GOT3 (cell line): ENCODE measurements at places on chromosomes 3 and 15.

- DNase-seq = no peak
These were observed 249.5 kb upstream of the IGF1R start for GRCh38 chr15:98398886-98399285.

DNA sequence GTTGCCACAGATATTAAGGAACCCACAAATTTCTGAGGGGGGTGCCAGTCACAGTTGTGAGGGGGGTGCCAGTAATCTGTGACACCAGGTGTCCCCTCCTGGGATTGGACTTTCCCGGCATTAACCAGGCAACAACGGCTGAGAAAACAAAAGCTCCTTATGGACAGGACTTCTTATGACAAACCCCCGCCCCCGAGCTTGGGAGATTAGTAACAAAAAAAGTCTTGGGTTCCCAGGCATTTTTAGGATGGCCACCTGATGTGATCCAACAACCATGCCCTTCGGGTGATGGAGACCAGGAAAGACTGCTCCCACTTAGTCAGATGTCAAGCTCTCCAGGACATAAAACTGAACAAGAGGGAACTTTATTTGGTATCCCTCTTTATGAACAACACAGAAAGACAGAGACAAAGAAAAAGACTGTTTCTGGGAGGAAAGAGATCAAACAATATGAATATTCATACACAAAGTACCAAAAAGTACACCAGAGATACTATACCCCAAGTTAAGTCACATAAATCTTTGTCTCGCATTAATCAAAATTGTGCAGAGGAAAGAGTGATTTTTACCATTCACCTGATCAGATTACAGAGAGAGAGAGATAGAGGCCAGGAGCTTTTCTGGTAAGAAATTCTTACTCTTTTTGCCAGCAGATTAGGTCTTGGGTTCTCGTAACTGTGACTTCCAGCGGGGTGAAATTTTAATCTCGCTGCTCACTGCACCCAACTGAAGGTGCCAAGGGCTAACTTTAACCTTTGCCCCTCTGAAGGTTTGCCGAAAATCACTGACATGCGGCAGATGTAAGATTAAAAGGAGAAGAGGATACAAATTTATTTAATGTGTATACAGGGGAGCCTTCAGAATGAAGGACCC lies 61.6 kb downstream of the OSTN start:
- no peak for DNase-seq

GRCh38 chr3:33331414-33331813 lies 54.2 kb downstream of the FBXL2 start:
- DNase-seq = no peak

- DNase-seq = no peak
These were observed 72.3 kb downstream of the ITGB5 start for GRCh38 chr3:124814620-124815421.

GRCh38 chr3:138796761-138797160 lies 38.0 kb downstream of the PIK3CB start:
- DNase-seq = no peak

GRCh38 chr3:132543011-132543739 lies 53.9 kb upstream of the ACKR4 start:
- DNase-seq = no peak

- DNase-seq = no peak
These were observed 224.9 kb upstream of the COL8A1 start for GRCh38 chr3:99413504-99413903.

- no peak for DNase-seq
These were observed 139.8 kb downstream of the OPA1 start for GRCh38 chr3:193732827-193733226.

GRCh38 chr15:38084289-38084688 lies 149.8 kb downstream of the TMCO5A start:
- DNase-seq = no peak

- no peak for DNase-seq
These were observed 189.7 kb downstream of the PDZRN3 start for GRCh38 chr3:73435055-73435454.

- no peak for DNase-seq
These were observed 36.2 kb downstream of the NGLY1 start for GRCh38 chr3:25747033-25747432.

- DNase-seq = no peak
These were observed 3.4 kb downstream of the IL20RB start for GRCh38 chr3:136960838-136961836.

- no peak for DNase-seq
These were observed 87.3 kb upstream of the OXTR start for GRCh38 chr3:8856721-8857120.

- DNase-seq = no peak
These were observed 61.7 kb upstream of the FGF7 start for GRCh38 chr15:49361370-49361769.

- DNase-seq = no peak
These were observed 49.6 kb upstream of the ICE2 start for GRCh38 chr15:60528530-60528929.

DNA sequence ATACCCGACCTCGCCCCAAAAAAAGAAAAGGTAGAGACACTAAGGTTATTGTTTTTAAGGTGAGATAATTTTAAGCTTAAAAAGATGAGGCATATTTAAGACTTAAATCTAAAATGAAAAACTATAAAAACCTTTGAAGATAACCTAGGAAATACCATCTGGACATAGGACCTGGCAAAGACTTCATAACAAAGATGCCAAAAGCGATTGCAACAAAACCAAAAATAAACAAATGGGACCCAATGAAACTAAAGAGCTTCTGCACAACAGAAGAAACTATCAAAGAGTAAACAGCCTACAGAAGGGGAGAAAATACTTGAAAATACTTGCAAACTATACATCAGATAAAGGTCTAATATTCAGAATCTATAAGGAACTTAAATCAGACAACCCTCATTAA lies 80.9 kb downstream of the TMCC1 start:
- no peak for DNase-seq

DNA sequence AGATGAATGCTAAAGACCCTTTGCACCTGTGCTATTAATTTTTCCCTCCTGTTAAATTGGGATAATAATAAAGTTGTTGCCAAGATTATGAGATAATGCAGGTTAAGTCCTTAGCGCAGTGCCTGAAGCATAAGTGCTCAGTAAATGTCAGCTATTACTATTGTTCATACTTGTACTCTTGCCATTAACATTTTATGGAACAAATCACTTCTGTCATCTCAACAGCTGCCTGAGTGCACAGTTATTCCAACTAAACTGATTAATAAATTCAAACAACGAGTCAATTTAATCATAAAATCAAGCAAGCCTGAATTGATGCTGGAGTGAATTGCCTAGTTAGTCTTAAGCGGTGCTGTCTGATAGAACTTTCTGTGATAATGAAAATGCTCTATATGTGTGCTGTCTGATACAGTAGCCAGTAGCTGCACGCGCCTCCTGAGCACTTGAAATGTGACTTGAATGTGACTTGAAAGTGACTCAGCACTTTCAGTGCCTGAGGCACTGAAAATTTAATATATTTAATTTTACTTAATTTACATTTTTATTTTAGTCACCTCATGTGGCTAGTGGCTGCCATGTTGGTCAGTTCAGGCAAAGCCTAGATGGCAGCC lies 198.7 kb upstream of the PFN2 start:
- DNase-seq = no peak

GRCh38 chr3:81743096-81744025 lies 18.1 kb downstream of the GBE1 start:
- DNase-seq = no peak

- no peak for DNase-seq
These were observed 21.6 kb downstream of the BUB1B start for GRCh38 chr15:40182358-40183029.

- DNase-seq = no peak
These were observed 26.5 kb downstream of the CFAP161 start for GRCh38 chr15:81160312-81161159.

DNA sequence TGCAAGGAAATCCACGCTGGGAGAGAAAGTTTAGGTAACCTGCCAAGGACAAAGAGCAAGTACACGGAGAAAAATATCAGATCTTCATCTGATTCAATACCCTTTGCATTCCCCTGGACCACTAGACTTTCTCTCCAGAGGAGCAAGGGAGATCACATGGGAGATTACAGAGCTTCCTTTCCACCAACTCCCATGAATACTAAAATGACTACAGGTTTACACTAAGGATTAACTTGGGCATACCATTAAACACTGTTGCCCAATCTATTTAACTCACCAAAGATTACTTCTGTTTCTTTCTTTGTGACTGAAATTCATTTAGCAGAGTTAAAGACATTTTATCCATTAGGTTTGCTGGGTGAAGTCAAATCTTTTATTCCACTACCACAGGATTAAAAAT lies 71.2 kb downstream of the RYK start:
- DNase-seq = no peak

DNA sequence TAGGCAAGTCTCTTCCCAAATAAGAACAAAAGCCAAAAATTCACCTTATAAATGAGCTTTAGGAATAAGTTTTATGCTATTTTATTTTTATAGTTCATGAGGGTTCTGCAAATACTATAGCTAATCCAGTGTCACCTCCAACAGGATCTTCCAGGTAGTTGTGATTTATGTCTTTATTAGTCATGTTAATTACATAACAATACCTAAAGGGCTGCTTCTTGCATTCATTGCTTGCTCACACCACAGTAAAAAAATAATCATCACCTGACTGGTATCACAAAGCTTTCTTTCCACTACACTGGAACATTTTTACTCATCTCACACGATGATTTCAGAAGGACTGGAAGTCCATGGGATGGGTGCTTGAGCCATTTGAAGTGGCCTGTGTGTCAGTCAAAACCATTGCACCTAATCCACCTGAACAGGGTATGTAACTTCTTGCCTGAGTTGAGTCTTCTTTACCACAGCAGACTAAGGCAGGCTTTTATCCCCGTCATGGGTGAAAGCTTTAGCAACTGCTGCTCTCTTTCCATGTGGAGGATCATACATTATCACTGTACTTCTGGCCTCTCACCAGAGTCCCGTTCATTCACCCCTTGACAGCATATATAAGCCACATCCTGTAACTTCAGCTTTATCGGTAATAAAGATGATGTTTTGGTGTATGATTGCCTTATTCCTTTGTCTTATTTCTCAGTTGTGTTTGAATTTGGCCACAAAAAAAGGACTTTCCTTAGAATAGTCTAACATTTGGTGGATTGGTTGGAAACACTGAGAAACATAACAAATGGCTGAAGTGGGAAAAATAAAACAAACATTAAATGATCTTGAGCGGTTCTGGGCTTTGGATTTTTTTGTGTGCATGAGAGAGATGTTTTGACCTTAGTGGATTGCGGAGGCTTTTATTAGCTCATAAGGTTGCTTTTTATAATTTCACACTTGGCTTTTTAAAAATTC lies 382.6 kb upstream of the THBS1 start:
- no peak for DNase-seq

- no peak for DNase-seq
These were observed 15.7 kb upstream of the GRIP2 start for GRCh38 chr3:14555835-14556234.

GRCh38 chr3:105014631-105015030 lies 352.1 kb upstream of the ALCAM start:
- no peak for DNase-seq

GRCh38 chr3:177931346-177931745 lies 604.9 kb upstream of the KCNMB2 start:
- DNase-seq = no peak

GRCh38 chr15:31840849-31841476 lies 189.4 kb upstream of the CHRNA7 start:
- no peak for DNase-seq

GRCh38 chr15:72554471-72555425 lies 80.6 kb downstream of the ARIH1 start:
- DNase-seq = no peak

DNA sequence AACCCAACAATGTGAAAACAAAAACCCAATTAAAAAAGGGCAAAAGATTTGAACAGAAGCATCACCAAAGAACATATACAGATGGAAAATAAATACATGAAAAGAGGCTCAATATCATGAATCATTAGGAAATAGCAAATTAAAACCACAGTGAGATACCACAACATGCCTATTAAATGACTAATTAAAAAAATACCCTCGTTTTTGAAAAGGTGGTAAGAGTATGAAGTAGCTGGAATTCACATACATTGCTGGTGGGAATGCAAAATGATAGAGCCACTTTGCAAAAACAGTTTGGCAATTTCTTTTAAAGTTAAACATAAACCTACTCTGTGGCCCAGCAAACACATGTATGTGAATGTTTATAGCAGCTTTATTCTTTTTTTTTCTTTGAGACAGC lies 75.8 kb downstream of the B3GNT5 start:
- no peak for DNase-seq

GRCh38 chr3:42749753-42750231 lies 23.3 kb downstream of the CCDC13 start:
- DNase-seq = no peak

GRCh38 chr3:190340071-190340470 lies 17.8 kb upstream of the CLDN1 start:
- DNase-seq = no peak

DNA sequence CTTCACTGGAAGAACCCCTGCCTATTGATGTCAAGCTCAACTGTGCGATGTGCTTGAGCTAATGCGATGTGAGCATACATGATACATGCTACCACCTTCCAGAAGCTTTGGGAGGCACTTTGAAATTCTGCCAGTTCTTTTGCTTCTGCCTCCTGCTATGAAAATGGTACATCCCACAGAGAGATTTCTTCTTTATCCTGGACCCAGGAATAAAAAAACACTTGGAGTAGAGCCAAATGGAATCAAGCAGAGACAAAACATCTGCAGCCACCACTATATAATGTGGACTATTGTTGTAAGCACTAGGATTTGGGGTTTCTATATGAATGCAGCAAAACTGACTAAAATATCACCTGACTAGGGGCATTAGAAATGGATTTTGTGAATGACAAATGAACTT lies 119.9 kb upstream of the GAP43 start:
- no peak for DNase-seq

GRCh38 chr15:77866596-77867125 lies 210.8 kb downstream of the TBC1D2B start:
- no peak for DNase-seq

- DNase-seq = no peak
These were observed 436.9 kb downstream of the FOXP1 start for GRCh38 chr3:71146673-71147072.

DNA sequence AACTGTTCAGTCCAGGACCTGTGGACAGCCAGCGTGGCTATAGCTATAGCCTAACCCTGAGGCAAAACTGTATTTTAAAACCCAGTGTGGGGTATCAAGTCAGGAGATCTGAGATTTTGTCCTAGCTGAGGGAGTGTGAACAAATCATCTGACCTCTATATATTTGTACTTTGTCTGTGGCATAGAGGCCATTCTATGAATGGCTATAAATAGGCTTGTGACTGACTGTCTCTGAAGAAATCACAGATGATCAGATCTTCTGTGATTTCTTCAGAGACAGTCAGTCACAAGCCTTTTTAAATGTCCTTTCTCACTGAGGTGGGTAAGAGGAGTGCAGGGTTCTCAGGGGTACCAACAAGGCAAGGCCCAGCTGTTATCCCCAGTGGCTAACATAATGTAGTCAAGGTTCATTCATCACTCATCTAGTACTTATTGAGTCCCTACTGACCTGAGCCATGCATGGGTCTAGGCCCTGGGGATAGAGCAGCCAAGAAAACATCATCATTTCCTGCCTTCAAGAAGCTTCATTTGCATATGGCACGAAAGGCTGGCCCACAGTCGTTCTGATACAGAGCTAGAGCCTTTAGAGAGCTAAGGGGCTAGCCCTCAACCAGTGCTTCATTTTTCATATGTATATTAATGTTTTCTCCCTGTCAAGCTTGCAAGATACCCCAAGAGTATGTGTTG lies 53.3 kb downstream of the TIPARP start:
- DNase-seq = no peak

GRCh38 chr3:14525685-14526631 lies 14.2 kb downstream of the GRIP2 start:
- no peak for DNase-seq

- DNase-seq = no peak
These were observed 126.4 kb downstream of the P2RY1 start for GRCh38 chr3:152961323-152961722.
